ENCODE measurements at places on chromosomes 6 and 20. TPM values are rescaled to one million over a fixed set of nuclear protein-coding genes. Genes with fewer than 3 reads are reported as not detected.
A peak's percentile ranks its signal among the peaks of the same experiment; 100 is the strongest.

RAD21L1 gene
- not detected for total RNA-seq

CD109 gene
- 3.6 TPM for total RNA-seq

GRCh38 chr6:46325561-46326530 lies 155.1 kb upstream of the ENPP5 start:
- H3K27ac ChIP-seq = no peak overlapping the region
- H3K4me1 ChIP-seq = no peaks in the 10 kb centered on the region
- H3K27me3 ChIP-seq = no peaks in the 10 kb centered on the region
- H3K4me3 ChIP-seq = no peak overlapping the region
- DNase-seq = no peak

DNA sequence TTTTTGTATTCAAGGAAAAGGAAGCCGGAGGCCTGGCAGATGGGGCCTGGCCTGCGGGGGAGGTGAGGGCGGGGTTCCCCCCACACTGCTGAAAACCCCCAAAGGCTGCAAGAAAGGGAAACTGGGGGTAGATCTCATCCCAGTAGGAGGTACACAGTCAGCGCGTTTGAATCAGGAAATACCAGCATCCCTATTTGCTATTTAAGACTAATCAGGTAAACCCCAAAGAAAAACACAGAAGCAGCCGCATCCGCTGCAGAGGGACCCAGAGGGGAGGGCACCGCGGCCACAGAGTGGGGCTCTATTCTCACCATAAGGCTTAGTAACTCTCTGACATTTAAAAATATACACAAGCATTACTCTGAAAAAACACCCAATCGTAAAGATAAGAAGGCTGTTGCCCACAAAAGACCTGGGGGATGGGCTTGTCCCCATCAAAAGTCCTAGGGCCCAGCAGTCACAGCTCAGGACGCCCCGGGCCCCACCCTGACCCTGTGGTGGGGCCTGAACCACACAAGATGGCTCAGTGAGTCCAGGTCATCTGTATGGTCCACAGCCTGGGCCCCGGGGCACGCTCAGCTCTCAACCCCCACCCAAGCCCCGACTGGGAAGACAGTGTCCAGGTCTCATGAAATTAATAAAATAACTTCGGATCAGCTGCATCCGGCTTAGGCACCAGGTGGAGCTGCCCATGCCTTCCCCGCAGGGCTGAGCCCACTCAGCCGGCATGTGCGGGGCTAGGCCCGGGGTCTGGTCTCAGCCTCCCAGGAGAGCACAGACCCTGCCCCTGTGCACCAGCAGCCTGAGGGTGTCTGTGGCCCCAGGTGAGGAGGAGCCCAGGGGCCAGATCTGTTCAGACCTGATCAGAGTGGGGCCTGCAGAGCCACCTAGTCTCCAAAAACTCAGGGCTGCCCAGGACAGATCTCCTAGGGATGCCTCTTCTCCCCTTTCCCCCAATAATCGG lies 31.0 kb downstream of the KCNQ2 start:
- peaks cover 14% of the 10 kb centered on the region for H3K36me3 ChIP-seq
- H3K27ac ChIP-seq = no peak overlapping the region
- H3K4me1 ChIP-seq = peaks cover 6% of the 10 kb centered on the region

- H3K4me3 ChIP-seq = no peak overlapping the region
- DNase-seq = no peak
- no peaks in the 10 kb centered on the region for H3K36me3 ChIP-seq
- no peak overlapping the region for H3K27ac ChIP-seq
- H3K27me3 ChIP-seq = no peaks in the 10 kb centered on the region
- H3K4me1 ChIP-seq = peaks cover 15% of the 10 kb centered on the region
Measured at GRCh38 chr20:36871640-36872570, 4.0 kb upstream of the TLDC2 start.

DNA sequence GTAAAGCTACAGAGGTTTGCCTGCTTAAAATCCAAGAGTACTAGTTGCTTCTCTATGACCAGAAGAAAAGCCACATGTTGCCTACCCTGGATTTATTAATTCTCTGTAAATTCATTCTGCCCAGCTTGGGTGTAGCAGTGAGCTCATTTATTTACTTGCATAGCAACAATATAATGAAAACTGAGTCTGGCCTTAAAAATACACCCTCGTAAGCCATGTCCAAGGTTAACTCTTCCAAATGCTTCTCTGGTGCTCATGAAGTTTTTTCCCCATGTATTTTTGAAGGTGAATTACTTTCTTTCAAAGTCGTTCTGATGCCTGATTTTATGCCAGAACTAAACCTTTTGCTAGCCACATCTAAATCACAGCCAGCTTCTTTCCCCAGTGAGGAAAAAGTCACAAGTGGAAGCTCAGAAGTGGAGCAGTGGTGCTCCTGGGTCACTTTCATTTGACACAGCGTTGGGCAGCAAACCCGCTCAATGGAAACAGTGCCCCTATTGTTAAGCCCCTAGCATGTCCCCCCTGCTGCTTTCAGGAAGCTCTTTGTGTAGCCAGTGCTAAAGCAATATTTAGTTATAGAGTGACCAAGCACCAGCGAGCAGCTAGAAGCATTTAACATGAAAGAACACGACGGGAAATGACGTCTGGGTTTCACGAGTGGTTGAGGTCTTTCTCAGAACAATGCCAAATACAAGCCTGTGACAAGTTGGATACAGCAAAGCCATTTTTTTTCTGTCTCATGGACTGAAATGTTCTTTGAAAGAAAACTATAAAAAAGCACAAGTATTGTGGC lies 29.8 kb downstream of the NEDD9 start:
- H3K36me3 ChIP-seq = peaks cover 44% of the 10 kb centered on the region
- peaks cover 64% of the 10 kb centered on the region for H3K4me1 ChIP-seq
- H3K4me3 ChIP-seq = peak overlapping the region; percentile 39
- H3K27ac ChIP-seq = peak overlapping the region; percentile 99

CLPSL2 gene
- total RNA-seq = not detected

GRCh38 chr20:54278262-54278661 lies 70.4 kb downstream of the PFDN4 start:
- H3K27ac ChIP-seq = no peak overlapping the region
- no peak for DNase-seq
- peaks cover 38% of the 10 kb centered on the region for H3K4me1 ChIP-seq
- H3K4me3 ChIP-seq = no peak overlapping the region
- peaks cover 9% of the 10 kb centered on the region for H3K36me3 ChIP-seq
- H3K27me3 ChIP-seq = no peaks in the 10 kb centered on the region

DLL1 gene
- total RNA-seq = 0.14 TPM

- H3K4me3 ChIP-seq = no peak overlapping the region
- H3K27me3 ChIP-seq = no peaks in the 10 kb centered on the region
Measured at GRCh38 chr6:134152767-134153485, 100.5 kb upstream of the SLC2A12 start.

Measured in Calu3 (cell line).